ENCODE measurements at places on chromosomes 7 and 10.

DNA sequence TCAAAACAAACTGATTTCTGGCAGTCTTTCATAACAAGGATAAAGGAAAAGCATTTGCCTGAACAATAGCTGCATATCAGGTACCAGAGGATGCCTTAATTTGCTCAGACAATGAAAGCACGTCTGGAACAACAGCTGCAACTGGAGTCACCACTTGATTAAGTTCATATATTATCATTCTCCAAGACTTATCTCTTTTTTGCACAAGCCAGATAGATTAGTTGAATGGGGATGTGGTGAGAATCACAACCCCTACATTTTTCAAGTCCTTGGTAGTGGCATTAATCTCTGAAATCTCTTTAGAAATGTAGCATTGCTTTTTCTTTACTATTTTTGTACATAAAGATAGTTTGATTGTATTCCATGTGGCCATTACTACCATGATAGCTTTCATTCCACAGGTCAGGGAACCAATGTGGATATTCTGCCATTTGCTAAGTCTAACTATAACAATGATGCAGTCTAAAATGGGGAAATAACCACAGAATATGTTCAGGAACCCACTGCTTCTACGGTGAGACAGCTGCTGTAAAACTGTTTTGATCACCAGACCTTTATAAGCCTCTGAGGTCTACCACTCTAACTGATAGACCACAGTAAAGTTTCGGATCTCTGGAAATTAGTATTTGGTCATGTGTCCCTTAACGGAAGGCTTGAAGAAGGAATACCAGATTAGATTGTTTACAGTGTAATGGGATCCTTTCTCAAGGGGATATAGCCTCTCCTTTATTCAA, 1176.2 kb downstream of the DNAJB9 start:
- DNase-seq, result no peak
- H3K27ac ChIP-seq, result no peak overlapping the region
- no peaks in the 10 kb centered on the region for H3K36me3 ChIP-seq

- no peaks in the 10 kb centered on the region for H3K36me3 ChIP-seq
- no peaks in the 10 kb centered on the region for H3K4me1 ChIP-seq
- H3K27me3 ChIP-seq, result no peaks in the 10 kb centered on the region
- no peak for DNase-seq
- no peak overlapping the region for H3K4me3 ChIP-seq
These were observed 1025.7 kb downstream of the GRM8 start for GRCh38 chr7:126227055-126227454.

DNA sequence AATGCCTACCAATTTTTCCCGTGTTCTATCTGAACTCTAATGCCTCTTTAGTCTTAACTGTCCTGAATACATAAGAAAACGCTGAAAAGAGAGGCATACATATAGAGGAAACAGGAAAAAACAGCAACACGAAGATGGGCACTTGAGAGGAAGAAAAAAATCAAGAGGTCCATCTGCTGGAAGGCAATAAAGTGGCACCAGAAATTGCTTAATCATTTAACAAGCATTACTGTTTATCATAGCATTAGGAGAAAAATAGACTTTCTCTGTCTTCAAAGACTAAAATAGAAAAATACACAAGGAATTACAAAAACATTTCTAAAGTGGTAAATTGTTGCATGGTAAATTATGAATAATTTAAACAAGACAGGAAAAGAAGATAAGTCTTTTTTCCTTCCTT, 35.0 kb downstream of the NSUN6 start:
- no peak overlapping the region for H3K27ac ChIP-seq
- H3K36me3 ChIP-seq, result peaks cover 4% of the 10 kb centered on the region
- H3K4me3 ChIP-seq, result no peak overlapping the region
- DNase-seq, result no peak
- no peaks in the 10 kb centered on the region for H3K4me1 ChIP-seq

GRCh38 chr7:25671111-25671510, 442.8 kb upstream of the NPVF start:
- no peak overlapping the region for H3K4me3 ChIP-seq
- DNase-seq, result no peak
- no peaks in the 10 kb centered on the region for H3K4me1 ChIP-seq

DNA sequence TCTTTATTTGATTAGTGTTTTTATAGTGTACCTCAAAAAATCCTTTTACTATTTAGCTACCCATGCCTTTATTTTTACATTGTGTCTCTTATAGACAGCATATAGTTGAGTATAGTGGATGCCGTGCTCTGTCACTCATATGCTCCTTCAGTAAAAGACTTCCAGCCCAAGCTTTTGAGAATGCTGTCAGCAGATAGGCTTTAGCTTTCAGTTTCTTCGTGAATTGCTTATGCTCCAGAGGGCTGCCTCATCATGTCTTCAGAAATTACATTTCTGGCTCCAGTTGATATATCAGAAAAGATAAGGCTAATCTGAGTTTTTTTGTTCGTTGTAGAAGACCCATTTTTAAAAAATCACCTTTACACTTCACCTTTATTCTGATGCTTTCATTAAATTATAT, 332.0 kb downstream of the NXPH1 start:
- H3K27ac ChIP-seq, result no peak overlapping the region
- H3K4me1 ChIP-seq, result no peaks in the 10 kb centered on the region
- no peak overlapping the region for H3K4me3 ChIP-seq

GRCh38 chr7:126398851-126399529, 853.8 kb downstream of the GRM8 start:
- no peaks in the 10 kb centered on the region for H3K27me3 ChIP-seq
- H3K4me1 ChIP-seq, result no peaks in the 10 kb centered on the region
- H3K4me3 ChIP-seq, result no peak overlapping the region
- no peaks in the 10 kb centered on the region for H3K36me3 ChIP-seq
- H3K27ac ChIP-seq, result no peak overlapping the region
- DNase-seq, result no peak

DNA sequence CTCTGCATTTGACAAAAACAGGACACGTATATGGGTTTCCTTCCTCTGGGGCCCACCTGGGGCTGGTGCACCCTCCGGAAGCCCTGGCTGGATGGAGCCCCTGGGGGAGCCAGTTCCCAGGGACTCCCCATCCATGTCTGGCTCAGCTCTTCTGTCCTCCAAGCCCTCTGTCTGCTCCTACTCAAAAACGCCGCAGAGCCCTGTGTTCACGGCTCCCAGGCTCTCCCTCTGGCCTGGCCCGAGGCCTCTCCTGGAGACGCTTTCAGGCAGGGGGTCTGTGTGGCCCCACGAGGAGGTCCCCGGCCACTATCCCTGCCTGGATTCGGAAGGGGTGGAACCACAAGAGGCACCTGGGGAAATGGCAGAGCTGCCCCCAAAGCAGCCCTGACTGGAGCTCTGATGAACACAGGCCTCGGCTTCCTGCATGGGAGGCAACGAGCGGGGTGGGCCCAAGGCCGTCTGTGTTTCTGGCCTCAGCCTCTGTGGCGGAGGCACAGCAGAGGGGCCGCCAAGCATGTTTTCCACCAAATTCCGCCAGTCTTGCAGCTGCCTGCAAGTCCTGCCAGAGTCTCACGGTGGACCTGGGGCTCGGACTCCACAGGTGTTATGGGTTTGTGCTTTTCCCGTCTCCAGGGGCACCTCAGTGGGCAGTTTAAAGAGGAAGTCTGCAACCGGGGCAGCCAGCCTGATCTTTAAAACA, 22.6 kb upstream of the INPP5A start:
- H3K27ac ChIP-seq, result no peak overlapping the region
- DNase-seq, result no peak
- no peak overlapping the region for H3K4me3 ChIP-seq

DNA sequence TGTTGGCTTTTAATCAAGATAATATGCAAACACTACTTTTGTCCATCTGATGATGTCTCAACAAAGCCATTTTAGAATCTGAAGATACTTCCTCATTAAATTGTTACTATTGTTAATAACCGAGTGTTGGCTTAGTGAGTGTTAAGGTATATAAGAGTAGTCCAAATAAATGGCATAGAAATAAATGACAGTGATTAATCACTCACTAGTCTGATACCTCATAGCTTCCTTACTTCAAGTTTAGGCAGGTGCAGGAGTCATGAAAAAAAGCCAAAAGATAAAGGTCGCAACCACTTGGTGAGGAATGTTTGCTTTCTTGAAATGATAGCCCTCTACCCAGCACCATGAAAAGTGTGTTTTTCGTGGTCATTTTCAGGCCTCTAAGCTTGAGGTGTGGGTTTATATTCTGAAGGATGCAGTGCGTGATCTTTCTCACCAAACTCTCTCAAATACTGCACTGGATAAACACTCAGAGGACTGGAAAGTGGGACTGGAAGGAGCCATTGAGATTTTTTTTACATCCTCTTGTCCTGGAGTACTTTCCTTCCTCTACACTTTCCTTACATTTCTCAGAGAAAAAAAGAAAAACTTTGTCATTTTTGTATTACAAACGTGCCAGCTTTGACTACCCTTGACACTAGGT, 138.1 kb downstream of the KIAA1217 start:
- DNase-seq, result no peak
- H3K36me3 ChIP-seq, result peaks cover 2% of the 10 kb centered on the region
- no peak overlapping the region for H3K27ac ChIP-seq

DNA sequence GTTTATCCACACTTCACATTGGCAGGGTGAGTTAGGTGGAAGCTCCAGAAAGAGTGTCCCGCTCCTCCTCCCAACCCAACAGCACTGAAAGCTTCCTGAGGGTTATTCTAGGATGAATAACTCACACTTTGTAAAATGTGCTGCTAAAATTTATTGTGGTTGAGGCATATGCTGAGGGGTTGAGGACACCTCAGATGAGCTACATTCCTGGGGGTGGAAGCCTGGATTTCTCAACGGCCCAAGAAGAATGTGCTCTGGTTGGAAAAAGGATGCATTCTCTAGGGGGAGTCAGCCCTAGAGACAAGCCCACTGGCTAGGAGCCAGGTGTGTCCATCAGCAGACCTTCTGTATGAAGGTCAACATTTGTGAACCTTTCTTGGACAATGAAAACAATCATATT, 91.5 kb upstream of the PDE1C start:
- H3K27ac ChIP-seq, result no peak overlapping the region
- no peaks in the 10 kb centered on the region for H3K4me1 ChIP-seq
- H3K4me3 ChIP-seq, result no peak overlapping the region
- no peaks in the 10 kb centered on the region for H3K27me3 ChIP-seq
- DNase-seq, result no peak

GRCh38 chr7:152579070-152579469, 96.9 kb downstream of the XRCC2 start:
- no peak for DNase-seq
- no peak overlapping the region for H3K4me3 ChIP-seq
- H3K27ac ChIP-seq, result no peak overlapping the region
- H3K36me3 ChIP-seq, result no peaks in the 10 kb centered on the region

- H3K27me3 ChIP-seq, result no peaks in the 10 kb centered on the region
- no peaks in the 10 kb centered on the region for H3K4me1 ChIP-seq
- H3K4me3 ChIP-seq, result no peak overlapping the region
- no peaks in the 10 kb centered on the region for H3K36me3 ChIP-seq
- no peak for DNase-seq
These were observed 771.4 kb downstream of the LRMDA start for GRCh38 chr10:76202777-76203176.

- H3K27me3 ChIP-seq, result no peaks in the 10 kb centered on the region
- H3K4me1 ChIP-seq, result no peaks in the 10 kb centered on the region
- no peak overlapping the region for H3K27ac ChIP-seq
- no peak for DNase-seq
- H3K4me3 ChIP-seq, result no peak overlapping the region
- H3K36me3 ChIP-seq, result no peaks in the 10 kb centered on the region
These were observed 351.8 kb upstream of the SEMA3A start for GRCh38 chr7:84546403-84546802.

GRCh38 chr10:5447611-5448071, 35.3 kb downstream of the NET1 start:
- H3K27me3 ChIP-seq, result no peaks in the 10 kb centered on the region
- DNase-seq, result no peak
- no peak overlapping the region for H3K27ac ChIP-seq
- H3K4me3 ChIP-seq, result peak overlapping the region; percentile 39
- H3K4me1 ChIP-seq, result peaks cover 9% of the 10 kb centered on the region

DNA sequence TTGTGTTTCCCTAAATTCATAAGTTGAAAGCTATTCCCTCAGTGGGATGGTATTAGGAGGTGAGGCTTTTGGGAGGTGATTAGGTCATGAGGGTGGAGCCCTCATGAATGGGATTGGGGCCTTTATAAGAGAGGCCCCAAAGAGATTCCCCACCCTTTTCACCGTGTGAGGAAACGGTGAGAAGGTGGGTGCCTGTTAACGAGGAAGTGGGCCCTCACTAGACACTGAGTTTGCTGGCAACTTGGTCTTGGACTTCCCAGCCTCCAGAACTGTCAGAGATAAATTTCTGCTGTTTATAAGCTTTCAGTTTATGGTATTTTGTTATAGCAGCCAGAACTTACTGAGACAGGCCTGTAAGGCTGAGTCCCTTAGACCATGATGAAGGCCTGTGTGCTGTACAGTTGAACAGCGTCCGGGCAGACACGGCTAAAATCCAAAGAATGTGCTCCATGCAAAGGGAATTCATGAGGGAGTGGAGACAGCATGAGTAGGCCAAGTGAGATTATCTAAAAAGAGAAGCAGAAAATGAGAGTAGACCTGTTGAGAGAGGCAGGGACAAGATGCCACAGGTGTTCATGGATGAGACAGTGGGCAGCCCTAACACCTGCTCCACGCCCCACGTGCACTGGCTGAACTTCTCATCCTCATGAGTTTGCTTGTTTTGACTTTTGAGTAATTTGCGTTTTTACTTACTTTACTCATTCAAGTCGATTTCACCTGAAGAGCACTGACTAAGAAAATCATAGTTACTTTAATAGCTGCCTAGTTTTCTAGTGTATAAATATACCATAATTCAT, 66.9 kb upstream of the SFMBT2 start:
- DNase-seq, result no peak
- H3K4me1 ChIP-seq, result peaks cover 40% of the 10 kb centered on the region
- no peaks in the 10 kb centered on the region for H3K27me3 ChIP-seq

- no peak overlapping the region for H3K27ac ChIP-seq
- no peak overlapping the region for H3K4me3 ChIP-seq
- H3K4me1 ChIP-seq, result no peaks in the 10 kb centered on the region
These were observed 79.3 kb upstream of the MDFIC start for GRCh38 chr7:114842551-114843065.

DNA sequence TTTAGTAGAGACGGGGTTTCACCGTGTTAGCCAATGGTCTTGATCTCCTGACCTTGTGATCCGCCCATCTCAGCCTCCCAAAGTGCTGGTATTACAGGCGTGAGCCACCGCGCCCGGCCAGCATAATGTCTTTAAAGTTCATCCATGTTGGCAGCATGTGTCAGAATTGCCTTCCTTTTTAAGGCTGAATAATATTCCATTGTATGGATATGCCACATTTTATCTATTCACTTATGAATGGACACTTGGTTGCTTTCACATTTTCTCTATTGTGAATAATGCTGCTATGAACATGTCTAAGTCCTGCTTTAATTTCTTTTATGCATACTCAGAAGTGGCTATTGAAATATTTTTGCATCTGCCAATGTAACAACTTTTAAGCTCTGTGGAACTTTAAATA, 754.0 kb upstream of the GALNT17 start:
- no peak overlapping the region for H3K27ac ChIP-seq
- no peak overlapping the region for H3K4me3 ChIP-seq
- no peak for DNase-seq

GRCh38 chr10:117621795-117622420, 79.4 kb downstream of the EMX2 start:
- H3K27ac ChIP-seq, result no peak overlapping the region
- H3K27me3 ChIP-seq, result peaks cover 64% of the 10 kb centered on the region
- no peak overlapping the region for H3K4me3 ChIP-seq

GRCh38 chr10:122853665-122854313, 8.1 kb upstream of the CUZD1 start:
- no peak overlapping the region for H3K4me3 ChIP-seq
- H3K27ac ChIP-seq, result peak overlapping the region; percentile 45
- peaks cover 19% of the 10 kb centered on the region for H3K4me1 ChIP-seq
- peaks cover 9% of the 10 kb centered on the region for H3K36me3 ChIP-seq

GRCh38 chr7:150820578-150821198, 20.1 kb downstream of the TMEM176A start:
- no peaks in the 10 kb centered on the region for H3K36me3 ChIP-seq
- no peak overlapping the region for H3K27ac ChIP-seq
- DNase-seq, result no peak
- no peaks in the 10 kb centered on the region for H3K4me1 ChIP-seq
- no peak overlapping the region for H3K4me3 ChIP-seq
